Dorsolateral prefrontal cortex (tissue), 122 donors: ENCODE measurements at places on chromosomes 3 and 15.

DNA sequence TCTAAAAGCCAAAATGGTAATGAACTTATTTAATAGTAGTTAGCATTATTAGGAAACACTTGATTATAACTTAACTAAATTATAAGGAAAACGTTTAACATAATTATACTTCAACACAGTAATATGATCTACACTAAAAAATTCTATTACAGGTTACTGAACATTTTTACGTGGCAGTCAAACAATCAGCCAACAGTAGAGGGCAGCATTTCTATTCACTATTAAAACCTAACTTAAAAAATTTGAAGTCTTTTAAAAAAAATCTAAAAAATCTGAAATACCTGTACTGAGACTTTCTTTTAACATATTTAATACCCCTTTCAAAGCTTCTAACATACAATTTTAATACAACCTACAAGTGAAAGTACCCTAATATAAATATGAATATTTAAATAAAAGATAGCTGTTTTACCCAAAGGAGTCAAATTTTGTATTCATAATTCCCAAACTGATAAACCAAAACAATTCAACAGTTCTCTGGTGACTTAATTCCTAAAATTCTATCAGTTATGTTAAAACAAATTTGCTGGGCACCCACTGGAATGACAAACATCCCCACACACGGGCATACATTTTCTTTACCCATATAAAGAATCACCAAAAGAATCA, 41.5 kb downstream of the DLG1 start:
- DNase-seq = peak; percentile 46

DNA sequence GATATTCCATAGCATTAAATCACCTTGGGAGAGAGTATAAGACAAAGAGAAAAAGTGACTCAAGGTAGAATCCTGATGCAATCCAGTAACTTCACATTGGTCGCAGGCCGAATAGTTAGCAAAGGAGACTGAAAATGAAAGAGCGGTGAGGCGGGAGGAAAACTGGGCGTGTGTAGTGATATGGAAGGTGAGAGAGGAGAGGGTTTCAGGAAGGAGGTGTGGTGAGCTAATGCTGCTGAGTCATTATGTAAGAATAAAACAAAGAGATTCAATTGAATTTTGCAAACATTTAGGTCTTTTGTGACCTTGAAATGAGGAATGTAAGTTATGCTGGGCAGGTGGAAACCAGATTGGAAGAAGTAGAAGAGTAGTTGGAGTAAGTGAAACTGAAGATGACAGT, 235.3 kb downstream of the C3orf38 start:
- no peak for DNase-seq

DNA sequence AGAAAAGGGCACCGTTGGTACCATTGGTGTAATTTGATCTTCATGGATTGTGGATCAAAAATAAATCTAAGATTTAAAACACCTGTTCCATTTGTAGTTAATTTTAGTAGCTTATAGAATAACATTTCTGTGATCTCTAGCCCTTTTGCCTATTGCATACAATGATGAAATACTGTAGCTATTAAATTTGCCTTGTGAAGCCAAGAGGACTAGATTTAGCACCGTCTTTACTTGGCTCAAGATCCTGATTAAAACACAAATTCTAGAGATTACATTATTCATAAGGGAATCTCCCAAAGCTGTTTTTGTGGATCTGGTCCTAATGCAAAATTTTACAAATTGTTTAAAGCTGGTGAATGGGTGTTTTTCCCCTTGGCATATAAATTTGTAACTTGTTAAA, 8.2 kb downstream of the TBC1D23 start:
- no peak for DNase-seq

GRCh38 chr3:139517321-139518065, 22.0 kb downstream of the RBP1 start:
- DNase-seq = no peak

DNA sequence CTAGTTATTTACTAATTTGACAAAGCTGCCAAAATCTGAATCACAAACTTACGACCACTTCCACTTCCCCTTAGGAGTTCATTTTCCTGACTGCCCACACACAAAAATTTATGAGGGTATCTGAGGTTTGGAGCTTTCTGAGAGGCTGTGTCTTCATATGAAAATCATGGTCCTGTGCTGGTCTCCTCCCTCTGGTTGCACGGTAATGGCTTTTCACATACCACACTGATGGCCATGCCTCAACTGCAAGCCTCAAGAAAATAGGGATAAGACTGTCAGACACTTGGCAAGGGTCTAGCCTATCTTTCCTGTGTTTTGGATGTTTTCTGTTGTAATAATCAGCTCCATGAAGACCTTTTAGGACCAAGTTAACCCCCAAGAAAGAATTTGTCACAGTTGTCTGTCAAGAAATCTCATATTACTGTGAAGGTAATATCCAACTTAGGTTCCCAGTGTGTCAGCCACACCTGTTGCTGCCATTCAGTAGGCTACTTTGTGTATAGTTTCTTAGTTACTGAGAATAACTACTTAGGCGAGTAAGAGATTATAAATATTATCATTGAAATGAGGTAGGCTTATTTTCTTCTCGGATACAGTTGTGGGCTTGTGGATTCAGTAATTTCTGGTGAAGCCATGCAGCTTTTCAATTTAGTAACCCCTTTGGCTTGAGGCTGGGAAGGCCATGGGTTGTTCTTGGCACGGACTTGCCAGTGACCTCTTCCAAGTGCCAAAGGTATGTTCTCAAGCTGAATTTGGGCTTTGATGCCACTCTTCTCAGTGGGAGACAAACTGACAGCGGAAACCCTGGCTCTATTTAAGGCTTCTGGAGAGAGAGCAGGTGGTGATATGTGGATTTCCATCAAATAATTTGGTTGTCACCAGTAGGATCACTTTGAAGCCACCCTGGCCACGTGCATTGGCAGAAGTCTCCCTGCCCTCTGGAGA, 101.1 kb downstream of the RYR3 start:
- no peak for DNase-seq

DNA sequence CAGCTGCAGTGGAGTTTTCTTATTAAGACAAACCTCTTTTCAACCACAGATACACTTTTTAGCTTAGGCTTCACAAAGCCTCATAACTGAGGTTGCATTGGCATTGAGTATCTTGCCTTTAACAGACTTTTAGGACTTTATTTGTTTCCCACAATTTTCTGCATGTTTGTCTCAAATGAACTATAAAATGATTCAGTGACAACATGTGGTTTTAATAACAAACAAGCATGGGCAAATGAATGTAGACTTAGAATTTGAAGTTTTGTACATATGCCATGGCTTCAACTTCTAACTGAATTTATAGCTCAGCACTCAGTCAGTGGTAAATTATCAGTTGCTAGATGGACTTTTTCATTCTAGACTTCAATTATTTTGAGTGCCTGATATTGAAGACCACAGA, 101.6 kb downstream of the SLC25A26 start:
- DNase-seq = no peak

- DNase-seq = no peak
Measured at GRCh38 chr3:98657457-98657856, 64.0 kb upstream of the CPOX start.
